ENCODE measurements at places on chromosomes 12 and 14. TPM values are rescaled to one million over a fixed set of nuclear protein-coding genes. Genes with fewer than 3 reads are reported as not detected.

The CIROP gene
- total RNA-seq = not detected

The MYH6 gene
- 1,823 TPM for total RNA-seq

The IL23A gene
- total RNA-seq = not detected

The OR8S1 gene
- not detected for total RNA-seq

The TMTC1 gene
- total RNA-seq = 38.4 TPM

The EGLN3 gene
- 153 TPM for total RNA-seq

The PNP gene
- 6.4 TPM for total RNA-seq

The PAX9 gene
- not detected for total RNA-seq

The RPGRIP1 gene
- 0.30 TPM for total RNA-seq

The SSTR1 gene
- 0.69 TPM for total RNA-seq

The TULP3 gene
- 4.8 TPM for total RNA-seq

The PZP gene
- 0.36 TPM for total RNA-seq

The C12orf60 gene
- total RNA-seq = 1.9 TPM

The ARPC3 gene
- 84.5 TPM for total RNA-seq

The LPAR5 gene
- 7.0 TPM for total RNA-seq

The INSM2 gene
- total RNA-seq = not detected

The PAPLN gene
- 1.2 TPM for total RNA-seq

All from left ventricle myocardium inferior (tissue), 1 donor.